Mammary epithelial cell (primary cell): ENCODE measurements at places on chromosomes 6 and 20. TPM values are rescaled to one million over a fixed set of nuclear protein-coding genes. Genes with fewer than 3 reads are reported as not detected.

BPIFA1 gene
- not detected for polyA plus RNA-seq

GRCh38 chr20:24773751-24774201 is 175.3 kb upstream of the CST7 start:
- DNase-seq = peak; percentile 94

DNA sequence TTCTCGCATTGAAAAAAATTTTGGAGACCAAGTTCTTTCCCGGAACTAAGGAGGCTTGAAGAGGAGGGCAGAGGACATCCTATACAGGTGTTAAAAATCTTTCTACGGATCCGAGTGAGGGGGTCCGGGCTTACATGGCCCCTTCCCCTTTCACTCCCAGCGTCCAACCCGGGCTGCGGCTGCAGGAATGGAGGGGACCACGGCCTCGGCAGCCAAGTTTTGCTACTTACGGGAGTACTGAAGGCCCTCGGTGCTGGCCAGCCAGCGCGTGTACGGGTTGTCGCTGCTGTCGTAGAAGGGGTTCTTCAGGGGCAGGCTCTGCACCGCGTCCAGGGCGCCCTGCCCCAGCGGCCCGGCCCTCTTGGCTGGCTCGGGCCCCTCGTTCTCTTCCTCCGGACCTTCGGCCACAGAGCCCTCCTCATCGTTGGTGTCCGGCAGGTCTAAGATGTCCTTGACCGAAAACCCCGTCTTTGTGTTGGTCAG is 642 bp downstream of the NKX2-2 start:
- DNase-seq = no peak

LRFN2 gene
- polyA plus RNA-seq = not detected

SMIM13 gene
- polyA plus RNA-seq = 3.5 TPM

- no peak for DNase-seq
Observed at GRCh38 chr6:124768224-124768623, 194.0 kb upstream of the RNF217 start.

- no peak for DNase-seq
Observed at GRCh38 chr6:83883240-83883639, 23.8 kb downstream of the CYB5R4 start.

DNA sequence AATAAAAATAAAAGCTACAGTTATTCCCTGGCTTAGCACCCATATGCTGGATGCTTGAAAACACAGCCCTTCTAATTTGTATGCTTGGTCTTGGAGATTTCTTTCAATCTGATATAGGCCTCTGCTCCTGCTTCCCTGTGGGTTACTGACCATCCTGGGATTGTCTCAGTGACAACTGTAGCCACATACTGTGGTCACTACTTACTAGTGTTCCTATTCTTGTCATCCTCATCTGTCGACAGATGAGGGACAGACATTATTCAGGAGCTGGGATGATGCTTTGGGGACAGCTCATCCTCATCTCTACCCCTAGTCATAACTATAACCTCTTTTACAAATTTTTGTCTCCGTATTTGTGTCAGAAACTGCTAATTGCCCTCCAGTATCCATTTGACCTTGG is 388.9 kb upstream of the MAP3K7 start:
- DNase-seq = no peak

- DNase-seq = no peak
Observed at GRCh38 chr6:26121141-26122004, 34.1 kb downstream of the HFE start.

DNA sequence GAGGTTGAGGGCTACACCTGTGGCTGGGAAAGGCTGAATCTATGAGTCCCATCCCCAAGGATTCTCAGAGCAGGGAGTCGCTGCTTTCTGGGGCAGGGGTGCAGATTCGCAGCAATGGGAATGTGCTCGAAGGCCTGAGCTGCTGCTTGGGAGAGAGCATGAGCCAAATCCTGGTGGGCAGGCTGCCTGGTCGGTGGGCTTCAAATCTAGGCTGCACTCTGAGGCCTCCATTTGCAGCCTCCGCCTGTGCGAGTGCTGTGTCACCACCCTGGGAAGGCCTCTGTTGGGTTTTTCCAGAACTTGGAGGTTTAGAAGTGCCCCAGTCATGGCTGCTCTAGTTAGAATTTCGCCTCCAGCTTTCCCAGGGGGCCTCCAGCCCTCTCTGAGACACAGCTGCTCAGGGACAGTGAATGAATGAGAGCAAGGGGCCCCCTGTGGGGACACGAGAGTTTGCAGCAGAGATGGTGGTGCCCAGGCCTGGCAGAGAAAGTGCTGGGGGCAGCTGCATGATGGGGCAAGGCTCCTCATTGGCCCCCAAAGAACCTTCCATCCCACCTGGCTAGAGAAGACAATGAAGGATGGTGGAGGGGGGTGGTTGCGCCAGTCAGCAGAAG is 31.1 kb upstream of the RNF24 start:
- DNase-seq = no peak

OPN5 gene
- not detected for polyA plus RNA-seq

DNA sequence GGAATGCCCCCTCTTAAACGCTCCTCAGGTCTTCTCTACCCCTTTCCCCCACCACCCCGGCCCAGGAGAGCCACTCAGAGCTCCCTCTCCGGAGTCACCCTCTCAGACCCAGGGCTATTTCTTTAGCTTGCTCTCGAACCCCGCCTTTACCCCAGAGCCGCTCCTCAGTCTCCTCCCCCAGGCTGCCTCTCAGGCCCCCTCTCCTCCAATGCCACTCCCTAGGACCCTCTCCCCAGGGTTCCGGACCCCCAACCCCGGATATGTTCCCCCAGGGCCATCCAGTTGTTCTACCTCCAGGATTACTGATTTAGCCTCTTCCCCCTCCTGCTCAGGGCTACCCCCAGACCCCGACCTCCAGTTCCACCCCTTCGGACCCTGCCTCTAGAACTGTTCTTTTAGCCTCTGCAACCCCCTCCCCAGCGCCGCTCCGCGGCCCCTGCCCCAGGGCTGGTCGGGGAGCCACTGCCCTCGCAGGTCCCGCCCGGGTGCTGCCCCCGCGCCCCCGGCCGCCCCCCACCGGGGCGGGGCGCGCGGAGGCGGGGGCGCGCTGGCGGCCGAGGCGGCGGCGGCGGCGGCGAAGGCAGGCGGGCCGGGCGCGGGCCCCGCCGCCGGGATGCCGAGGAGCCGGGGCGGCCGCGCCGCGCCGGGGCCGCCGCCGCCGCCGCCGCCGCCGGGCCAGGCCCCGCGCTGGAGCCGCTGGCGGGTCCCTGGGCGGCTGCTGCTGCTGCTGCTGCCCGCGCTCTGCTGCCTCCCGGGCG is at the start of gene MMP24:
Gene MMP24 (plus strand): TSS at position 565 of the 758 bp plus-strand sequence. CDS start 49 bp downstream, at position 614.
- no peak for DNase-seq
